ENCODE measurements at places on chromosomes 7 and 10.

GRCh38 chr7:40305229-40305628 is 170.4 kb downstream of the SUGCT start:
- DNase-seq, result no peak

GRCh38 chr10:88162852-88163251 is 299.4 kb downstream of the PTEN start:
- no peak for DNase-seq

- DNase-seq, result no peak
Observed at GRCh38 chr7:70805360-70805759, 326.6 kb upstream of the GALNT17 start.

DNA sequence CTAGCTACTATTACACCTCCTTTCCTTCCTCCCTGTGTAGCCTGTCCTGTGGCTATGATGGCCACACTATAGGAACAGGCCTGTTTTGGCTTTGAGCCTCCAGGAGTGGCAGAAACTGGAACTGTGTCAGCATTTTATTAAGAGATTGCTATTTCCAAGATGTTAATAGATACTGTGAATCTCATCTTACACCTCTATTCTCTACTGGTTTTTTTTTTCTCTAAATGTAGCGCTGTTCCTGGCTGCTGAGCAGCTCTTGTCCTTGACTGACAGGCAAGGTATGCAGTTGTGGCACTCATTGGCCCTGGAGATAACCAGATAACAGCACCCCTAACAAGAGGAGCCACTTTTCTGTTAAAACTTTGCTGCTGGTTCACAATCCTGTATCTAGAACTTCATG is 119.5 kb downstream of the EXOC4 start:
- no peak for DNase-seq

DNA sequence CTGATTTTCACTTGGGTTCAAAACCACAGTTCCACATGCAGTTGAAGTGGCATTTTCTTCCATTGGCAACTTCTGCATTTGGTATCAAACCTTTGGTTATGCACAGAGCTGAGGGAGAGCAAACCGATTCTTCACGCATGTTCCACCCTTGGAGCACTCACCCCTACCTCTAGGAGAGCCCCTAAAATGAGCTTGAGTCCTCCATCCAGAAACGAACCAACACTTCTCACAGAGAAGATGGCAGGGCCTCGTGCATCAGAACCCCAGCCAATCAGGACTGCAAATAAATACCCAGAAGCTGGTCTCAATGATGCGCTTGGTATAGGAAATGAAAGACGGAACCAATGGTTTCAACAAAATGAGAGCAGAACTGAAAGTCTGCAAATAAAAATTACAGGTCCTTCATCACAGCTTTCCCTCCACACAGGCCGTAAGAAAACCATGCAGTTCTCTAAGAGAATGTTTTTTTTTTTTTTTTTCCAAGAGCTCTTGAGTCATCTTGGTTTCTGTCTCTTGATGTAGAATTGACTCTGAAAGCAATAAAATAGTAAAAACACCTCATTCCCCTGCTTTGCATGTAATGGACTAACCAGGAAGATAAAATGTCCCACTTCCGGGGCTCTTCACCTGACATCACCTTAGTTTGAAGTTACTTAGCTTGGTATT is 23.9 kb downstream of the KLF6 start:
- DNase-seq, result no peak

GRCh38 chr7:3378390-3379150 is 77.5 kb downstream of the SDK1 start:
- no peak for DNase-seq

- no peak for DNase-seq
Observed at GRCh38 chr10:52741851-52742250, 30.7 kb downstream of the MBL2 start.

DNA sequence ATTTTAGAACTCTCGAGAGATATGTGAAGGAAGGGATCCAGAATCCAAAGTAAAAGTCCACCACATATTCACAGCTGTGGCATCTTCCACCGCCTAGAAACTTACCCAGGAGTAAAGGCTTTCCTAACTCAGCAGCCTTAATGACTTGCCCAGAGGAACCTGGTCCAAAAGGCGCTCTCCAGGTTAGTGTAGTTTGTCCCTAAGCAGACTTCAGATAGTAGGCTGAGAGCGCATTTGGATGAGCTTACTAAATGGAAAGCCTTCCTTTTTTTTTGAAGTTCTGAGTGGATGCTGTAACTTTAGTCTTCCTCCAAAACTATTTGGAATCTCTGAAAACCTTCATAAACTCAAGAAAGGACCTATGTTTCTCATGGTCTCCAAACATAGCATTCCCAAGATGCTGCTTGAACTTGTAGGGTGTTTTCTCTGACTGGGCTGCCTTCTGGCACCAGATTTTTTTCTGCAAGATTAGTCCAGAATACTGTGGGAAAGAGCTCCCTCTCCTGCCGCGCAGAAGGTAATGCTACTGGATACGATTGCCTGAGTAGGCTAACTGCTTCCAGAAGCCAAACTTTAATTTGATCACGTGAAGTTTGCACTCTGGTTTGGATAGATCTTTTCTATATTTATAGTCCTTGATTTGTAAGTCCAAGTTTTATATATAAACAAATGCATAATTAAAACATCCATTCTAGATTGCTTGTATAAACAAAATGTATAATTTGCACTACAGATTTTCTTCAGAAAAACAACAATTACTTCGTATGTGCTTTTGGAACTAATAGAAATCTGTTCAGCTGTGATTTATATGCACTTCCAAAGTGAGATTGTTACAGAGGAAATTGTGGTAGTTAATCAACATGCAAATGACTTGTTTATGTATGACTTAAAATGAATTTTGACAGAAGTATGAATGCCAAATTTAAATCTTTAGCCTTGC is 19.6 kb upstream of the GPR37 start:
- peak; percentile 86 for DNase-seq

DNA sequence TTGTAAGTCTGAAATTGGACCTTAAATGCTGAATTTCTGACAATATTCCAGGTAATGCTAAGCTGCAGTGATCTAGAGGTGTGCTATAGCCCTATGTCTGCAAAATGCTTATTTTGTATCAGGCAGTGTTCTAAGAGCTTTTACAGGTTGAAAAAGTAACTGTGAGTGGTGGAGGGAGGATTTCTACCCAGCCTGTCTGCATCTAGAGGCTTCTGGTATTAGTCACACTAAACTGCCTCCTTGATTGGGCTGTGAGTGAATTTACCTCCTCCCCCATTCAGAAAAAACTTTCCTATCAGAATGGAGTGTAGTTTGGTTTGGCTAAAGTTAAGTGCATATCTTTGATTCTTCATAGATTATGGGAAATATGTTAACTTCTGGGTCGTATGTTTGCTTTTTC is 56.8 kb downstream of the BBS9 start:
- peak; percentile 8 for DNase-seq

DNA sequence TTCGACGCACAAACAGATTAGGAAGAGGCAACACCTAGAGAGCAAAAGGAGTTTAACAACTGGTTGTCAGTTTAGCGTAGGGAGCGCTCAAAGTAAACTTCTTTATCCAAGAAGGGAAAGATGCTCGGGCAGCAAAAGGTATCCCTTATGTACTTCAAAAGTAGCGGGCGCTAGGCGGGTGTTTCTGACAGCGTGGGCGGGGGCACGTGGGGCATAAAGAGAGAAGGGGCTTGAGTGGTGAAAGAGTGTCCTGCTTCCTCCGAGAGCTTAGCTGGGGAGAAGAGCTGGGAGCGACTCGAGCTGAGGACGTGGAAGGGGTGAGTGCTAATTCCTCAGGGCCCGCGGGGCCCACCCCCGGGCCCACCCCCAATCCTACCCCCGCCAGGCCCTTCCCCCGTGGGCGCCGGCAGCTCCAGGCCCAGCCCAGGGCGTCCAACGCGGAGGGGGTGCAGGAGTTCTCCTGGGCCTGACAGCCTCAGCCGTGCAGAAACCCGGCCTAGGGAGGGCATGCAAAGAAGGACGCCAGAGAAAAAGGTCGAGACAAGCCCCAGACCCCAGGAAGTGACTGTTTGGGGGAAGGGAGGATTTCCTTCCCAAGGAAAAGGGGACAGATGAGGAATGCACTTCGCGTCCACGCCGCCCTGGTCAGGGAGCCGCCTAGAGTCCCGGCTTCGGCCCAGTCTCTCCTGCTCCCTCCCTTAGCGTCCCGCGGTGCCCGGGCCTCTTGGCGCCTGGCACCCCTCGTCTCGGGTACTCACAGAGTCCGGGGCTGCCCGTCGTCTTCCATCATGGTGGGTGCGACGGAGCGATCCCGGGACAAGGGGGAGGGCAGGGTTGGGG is 868 bp downstream of the TIAL1 start:
- DNase-seq, result peak; percentile 69

- DNase-seq, result no peak
Observed at GRCh38 chr10:8640878-8641277, 586.4 kb downstream of the GATA3 start.

DNA sequence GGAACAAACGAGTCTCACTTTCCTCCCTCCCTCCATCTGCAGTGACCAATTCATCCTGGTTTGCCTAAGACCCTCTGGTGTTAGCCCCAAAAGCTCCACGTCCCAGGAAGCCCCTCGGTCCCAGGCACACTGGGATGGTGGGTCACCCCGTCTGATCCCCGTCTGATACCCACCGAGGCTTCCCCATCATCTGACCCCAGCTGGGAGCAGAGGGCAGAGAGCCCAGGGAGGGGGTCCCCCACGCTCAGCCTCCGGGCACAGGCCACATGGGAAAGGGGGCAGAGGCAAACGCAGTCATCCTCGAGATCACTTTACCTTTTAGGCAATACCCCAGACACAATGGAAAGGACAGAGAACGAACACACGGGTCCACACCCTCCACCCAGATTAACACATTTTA is 291.6 kb upstream of the PPP2R2D start:
- DNase-seq, result no peak

DNA sequence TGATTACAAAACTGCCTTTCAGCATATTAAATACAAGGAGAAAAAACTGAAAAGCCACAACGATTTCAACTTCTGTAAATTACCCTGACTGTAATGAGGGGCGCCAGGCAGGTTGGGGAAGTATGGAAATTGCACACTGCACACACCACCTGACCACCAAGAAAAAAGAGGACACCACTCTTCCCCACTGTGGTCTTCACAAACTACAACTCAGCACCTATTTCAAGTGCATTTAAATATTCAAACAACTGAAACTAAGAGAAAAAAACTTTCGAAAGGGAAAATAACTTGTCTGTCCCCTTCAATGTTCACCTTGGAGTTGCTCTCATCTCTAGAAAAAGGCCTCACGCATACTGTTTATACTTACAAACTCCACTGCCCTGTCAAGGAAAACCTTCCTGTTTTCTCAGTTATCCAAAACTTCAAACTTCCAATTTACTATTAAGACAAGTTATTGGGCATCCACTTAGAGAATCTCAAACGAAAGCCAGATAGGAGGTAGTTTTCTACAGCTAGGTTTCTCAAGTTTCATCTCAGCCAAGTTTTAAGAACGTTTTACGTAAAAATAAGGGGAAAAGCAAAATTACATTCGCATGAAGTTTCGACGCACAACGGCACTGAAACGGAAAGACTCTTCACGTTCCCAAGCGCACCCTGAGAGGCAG is 1.4 kb downstream of the LARP4B start:
- DNase-seq, result peak; percentile 31

DNA sequence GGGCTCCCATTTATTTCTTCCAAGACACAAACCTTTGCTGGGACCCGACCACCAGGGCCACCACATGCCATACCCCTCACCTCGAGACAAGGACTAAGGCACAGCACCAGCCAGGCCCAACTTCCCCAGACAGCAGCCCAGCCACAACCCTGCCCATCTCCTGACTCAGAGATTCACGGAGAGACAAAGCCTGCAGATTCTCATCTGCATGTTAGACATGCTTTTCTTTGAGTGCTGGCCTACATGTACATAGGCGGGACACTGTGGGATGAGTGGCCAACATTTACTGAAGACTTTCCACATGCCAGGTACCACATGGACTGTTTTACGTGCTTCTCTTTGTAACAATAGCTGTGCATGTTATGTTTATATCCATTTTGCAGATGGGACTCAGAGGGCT is 221.3 kb upstream of the ZMIZ1 start:
- DNase-seq, result no peak

DNA sequence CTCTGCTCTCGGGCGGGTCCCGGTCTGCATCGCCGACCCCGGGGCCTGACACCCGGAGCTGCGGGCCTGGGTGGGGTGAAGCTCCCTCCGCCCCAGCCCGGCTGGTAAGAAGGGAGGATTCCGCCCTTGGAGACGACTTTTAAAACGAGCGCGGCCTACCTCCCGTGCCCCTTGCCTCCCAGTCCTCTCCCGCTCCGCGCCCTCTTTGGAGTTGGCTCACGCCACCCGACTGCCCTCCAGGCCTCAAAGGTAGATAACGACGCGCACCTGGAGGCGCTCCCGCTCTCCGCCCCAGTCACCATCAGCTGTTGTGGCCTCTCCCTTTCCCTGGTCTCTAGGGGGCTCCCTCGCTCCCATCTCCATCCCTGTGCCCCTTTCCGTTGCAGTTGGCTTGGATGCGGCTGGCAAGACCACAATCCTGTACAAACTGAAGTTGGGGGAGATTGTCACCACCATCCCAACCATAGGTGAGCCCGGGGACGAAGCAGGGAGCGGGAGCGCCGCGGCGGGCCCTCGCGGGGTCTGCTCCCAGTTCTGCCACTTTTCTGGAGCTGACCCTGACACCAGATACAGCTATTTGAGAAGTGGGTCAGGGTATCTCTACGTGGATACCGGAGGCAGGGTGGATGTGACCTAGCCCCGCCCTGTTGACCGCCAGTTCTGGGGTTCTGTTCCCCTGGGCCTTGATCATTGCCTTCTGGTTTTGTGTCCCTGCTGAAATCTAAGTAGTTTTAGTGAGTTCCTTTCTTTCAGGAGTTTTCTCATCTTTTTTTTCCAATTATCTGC is 679 bp downstream of the ARF5 start:
- DNase-seq, result peak; percentile 70

- no peak for DNase-seq
Observed at GRCh38 chr10:121772884-121773283, 154.9 kb downstream of the ATE1 start.

DNA sequence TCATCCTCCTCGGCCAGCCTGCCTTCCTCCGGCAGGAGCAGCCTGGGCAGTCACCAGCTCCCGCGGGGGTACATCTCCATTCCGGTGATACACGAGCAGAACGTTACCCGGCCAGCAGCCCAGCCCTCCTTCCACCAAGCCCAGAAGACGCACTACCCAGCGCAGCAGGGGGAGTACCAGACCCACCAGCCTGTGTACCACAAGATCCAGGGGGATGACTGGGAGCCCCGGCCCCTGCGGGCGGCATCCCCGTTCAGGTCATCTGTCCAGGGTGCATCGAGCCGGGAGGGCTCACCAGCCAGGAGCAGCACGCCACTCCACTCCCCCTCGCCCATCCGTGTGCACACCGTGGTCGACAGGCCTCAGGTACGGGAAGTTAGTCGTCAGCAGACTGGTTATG is 21.1 kb downstream of the BAG3 start:
- DNase-seq, result no peak

GRCh38 chr10:119323085-119324016 is 116.0 kb downstream of the GRK5 start:
- DNase-seq, result no peak

GRCh38 chr7:96359876-96360275 is 38.0 kb upstream of the SLC25A13 start:
- no peak for DNase-seq

DNA sequence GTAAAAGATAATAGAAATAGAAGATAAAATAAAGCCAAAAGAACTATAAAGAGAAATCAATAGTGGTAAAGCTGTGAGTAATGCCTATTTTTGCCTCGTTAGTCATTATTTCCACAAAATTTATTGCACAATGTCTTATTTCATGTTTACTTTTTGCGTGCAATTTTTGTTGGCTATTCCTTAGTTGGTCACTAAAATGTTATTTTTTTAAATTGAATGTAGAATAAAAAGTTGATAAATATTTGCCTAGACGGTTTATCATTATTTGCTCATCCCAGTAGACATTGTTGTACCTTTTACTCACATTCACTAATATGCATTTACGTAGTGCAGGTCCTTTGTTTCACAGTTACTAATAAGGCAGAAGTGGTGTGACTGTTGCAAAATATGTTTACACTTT is 227.8 kb upstream of the BMPER start:
- no peak for DNase-seq

All from RKO (cell line).